NCI-H69 (cell line): ENCODE measurements at places on chromosomes 1 and 21.

- no peak for DNase-seq
Observed at GRCh38 chr1:230066031-230066430, 1.0 kb upstream of the GALNT2 start.

DNA sequence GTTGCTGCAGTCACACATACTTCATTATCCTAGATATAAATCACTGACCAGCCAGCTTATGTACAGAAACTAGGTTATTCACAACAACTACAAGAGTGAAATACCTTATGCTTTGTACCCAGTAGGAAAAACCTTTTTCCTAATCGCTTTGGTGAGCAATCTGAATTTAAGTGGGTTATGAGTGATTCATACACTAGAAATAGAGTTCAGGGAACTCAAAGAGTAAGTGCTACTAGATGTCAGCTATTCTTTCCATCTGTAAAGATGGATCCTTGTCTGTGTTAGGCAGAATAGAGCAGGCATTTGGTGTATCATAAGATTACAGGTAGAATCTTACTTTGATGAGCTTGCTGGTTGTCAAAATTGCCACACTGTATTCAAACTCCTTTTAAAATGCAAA, 101.9 kb downstream of the ZNF644 start:
- DNase-seq = peak; percentile 2

- DNase-seq = no peak
Observed at GRCh38 chr1:28518745-28519341, 13.0 kb downstream of the RCC1 start.

GRCh38 chr1:55374801-55375616, 159.8 kb upstream of the USP24 start:
- DNase-seq = no peak

- DNase-seq = peak; percentile 73
Observed at GRCh38 chr21:44872649-44873355, 688 bp downstream of the PTTG1IP start.

DNA sequence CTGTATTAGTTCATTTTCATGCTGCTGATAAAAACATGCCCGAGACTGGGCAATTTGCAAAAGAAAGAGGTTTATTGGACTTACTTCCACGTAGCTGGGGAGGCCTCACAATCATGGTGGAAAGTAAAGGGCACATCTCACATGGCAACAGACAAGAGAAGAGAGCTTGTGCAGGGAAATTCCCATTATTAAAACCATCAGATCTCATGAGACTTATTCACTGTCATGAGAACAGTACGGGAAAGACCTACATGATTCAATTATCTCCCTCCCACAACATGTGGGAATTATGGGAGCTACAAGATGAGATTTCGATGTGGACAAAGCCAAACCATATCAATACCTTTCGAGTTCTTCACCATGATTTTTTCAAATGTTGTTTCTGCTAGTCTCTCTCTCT, 3.7 kb upstream of the CHRM3 start:
- no peak for DNase-seq

DNA sequence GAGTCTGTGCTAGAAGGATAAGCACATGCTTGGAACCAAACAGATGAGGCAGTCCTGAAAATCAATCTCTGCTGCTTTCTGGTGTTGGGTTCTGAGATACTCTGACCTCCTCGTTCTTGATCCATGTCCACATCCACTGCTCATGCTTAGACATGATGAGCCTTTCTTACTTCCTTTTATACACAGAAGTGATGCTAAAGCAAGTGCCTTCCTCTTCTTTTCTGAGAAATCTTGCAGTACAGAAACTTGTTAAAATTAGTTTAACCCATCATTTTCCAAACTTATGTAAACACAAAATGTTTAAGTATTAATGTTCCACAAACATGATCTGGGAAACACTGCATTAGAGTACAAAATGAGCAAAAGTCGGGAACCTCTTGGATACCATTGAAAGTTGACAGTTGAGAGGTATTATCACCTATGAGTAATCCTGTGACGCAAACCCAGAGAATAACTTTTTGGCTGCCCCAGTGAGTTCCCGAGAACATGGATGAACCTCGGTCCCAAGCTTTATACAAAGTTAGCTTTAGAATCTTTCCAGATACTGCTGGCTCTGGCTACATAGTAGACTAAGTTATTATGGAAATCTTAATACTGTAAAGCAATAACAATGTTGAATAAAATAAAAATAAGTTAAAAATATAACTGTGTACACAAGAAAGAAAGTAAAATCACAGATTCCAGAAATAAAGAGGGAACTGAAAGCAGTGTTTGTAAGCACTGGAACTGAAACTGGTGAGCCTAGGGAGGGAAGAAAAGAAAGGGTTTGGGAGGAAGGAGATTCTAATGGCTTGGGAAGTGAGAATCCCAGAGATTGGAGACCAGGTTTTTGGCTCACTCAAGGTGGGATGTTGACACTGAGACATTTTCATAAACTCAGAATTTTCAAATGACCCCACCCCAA, 429.3 kb upstream of the RUNX1 start:
- DNase-seq = no peak

DNA sequence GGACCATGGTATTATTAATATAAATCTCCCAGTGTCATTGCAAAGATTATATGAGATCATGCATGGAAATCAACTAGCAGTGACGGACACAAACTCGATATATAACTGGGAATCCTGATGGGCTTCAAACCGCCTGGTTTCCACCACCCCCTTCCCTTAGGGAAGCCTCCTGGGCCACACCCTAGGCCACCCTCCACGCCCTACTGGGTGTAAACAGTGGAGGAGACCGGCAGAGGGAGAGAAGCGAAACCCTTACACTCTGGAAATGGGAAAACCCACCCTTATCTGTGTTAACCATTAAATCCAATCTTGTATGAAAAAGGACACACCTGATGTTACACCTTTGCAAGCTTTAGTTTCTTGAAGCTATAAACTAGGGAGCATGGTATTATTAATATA, 595 bp upstream of the ZNHIT6 start:
- DNase-seq = peak; percentile 80

- peak; percentile 84 for DNase-seq
Observed at GRCh38 chr1:183635099-183635605, 431 bp downstream of the ARPC5 start.

GRCh38 chr1:40059338-40059959, 18.9 kb downstream of the CAP1 start:
- no peak for DNase-seq

DNA sequence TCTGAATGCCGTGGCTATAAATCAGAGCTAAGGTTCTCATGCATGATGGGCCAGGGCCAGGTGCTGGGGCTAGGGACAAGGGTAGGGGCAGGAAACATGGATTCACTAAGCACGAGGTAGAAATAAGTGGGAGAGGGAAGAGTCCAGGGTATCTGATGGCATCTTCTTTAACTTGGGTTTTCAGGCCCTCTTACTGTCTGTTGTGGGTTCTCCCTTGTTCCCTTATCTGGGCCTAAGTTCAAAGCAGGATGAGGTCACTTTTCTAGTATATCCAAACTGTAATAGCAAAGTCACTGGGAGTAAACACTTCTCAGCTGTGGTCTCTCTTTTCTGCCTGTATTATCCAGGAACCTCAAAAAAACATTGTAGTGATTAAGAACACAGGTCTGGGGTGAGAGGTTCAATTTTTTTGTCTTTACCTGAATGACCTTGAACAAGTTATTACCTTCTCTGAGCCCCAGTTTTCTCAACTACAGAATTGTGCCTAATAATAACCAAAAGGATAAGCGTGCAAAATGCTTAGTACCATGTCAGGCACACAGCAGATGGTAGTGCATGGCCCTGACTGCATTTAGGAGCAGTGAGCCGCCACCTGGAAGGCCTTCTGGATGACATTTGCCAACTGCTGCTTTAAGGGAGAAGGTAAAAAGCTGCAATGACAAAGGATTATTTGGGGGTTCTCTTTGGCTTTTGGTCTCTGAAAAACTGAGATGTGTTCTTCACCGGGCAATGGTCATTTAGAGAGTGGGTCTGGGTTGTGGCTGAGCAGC, 53.6 kb upstream of the A3GALT2 start:
- DNase-seq = no peak

GRCh38 chr1:208681878-208682663, 437.9 kb upstream of the PLXNA2 start:
- DNase-seq = peak; percentile 37

DNA sequence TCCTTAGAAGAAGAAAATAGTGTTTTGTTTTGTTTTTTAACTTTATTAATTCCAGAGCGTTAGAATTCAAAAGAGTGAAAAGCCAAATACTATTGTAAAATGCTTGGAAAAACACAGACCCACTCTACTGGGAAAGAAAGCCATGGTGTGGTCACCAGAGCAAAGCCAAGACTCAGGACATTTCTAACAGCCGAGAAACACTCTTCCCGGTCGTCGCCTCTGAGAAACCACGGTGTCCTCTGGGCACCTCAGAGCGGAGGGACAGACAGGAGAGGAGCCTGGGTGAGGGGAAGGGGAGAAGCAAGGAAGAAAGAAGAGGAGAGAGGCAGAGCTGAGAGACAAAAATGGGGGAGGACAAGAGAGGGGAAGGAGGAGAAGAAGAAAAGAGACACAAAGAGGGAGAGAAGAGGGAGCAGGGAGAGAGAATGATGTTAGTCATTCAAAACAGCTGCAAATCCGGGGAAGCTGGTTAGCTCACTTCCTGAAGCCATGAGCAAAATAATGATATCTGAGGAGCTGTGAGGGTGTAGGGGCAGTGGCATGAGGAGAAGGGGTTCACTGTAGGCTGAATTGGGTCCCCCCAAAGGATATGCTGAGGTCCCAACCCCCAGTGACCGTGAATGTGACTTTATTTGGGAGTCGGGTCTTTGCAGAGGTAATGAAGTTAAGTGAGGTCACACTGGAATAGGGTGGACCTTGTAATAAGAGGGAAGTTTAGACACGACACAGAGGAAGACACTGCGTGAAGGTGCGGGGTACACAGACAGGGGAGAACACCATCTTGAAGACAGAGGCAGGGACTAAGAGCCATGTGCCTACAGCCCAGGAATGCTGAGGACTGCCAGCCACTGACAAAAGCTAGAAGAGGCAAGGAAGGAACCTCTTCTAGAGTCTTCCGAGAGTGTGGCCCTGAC, 58.2 kb upstream of the DMRTB1 start:
- DNase-seq = no peak

- DNase-seq = no peak
Observed at GRCh38 chr1:21634806-21635535, 34.2 kb downstream of the RAP1GAP start.

- no peak for DNase-seq
Observed at GRCh38 chr1:100277866-100278265, 11.8 kb downstream of the RTCA start.

GRCh38 chr21:24450119-24450518, 1157.2 kb downstream of the MRPL39 start:
- DNase-seq = no peak

GRCh38 chr1:213291526-213291925, 240.5 kb downstream of the RPS6KC1 start:
- no peak for DNase-seq

DNA sequence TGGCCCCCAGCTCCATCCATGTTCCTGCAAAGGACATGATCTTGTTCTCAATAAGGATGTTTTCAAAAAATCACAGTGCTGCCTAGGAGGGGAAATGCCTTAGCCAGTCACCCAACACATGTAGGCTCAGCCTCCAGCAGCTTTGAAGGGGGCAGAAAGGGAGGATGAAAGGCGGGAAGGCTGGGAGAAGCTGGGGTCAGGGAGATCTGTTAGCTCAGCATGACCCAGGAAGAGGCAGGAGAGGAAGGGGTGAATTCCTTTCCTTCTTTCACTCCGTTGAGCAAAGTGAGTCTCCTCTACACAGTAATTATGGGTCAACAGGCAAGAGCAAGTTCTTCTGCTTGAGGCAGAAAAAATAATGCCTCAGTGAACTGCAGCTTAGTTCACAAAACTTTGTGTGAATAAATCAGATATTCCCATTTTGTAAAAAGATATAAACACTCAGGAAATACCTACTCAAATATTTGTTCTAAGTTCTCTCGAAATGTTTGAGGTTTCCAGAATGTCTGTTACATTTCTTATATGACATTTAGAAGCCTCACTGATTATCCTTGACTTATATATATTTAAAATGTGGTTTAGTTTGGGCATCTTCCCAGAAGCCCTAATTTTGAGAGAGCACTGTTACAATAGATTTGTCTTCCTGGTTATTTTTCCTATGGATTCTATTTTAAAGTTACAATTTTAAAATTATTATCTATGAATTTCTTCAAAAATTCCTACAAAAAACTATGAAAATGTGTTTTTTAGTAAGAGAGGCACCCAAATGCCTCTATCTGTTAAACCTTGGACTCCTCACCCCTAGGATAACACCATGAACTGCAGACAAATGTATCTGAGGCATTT, 116.8 kb downstream of the KCNJ6 start:
- DNase-seq = peak; percentile 21
